NCI-H526 (cell line): ENCODE measurements at places on chromosomes 5 and 9.

- DNase-seq, result no peak
Measured at GRCh38 chr5:893711-894110, 1.0 kb downstream of the TRIP13 start.

DNA sequence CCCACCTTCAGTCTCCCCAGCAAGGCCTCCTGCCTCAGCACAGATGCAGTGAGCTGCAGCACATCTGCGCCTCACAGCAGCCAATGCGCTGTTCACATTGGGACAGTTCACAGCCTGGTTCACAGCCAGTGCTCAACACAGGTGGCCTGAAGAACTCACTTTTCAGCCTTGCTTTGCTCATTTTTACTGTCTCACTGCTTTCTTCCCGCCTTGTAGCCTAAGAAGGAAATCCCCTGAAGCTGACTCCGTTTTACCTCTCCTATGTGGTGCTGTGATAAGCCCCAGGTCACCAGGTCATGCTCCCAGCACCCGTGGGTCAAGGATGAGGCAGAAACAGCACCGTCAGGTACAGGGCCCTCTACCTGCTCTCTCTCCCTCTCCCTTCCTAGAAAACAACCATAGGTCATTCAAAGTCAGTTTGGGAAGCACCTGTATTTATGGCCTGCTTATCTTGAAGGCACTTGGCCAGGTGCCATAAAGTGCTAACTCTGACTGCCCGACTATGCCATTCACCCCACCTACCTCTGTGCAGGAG lies 1.1 kb downstream of the GCNT4 start:
- DNase-seq, result no peak

DNA sequence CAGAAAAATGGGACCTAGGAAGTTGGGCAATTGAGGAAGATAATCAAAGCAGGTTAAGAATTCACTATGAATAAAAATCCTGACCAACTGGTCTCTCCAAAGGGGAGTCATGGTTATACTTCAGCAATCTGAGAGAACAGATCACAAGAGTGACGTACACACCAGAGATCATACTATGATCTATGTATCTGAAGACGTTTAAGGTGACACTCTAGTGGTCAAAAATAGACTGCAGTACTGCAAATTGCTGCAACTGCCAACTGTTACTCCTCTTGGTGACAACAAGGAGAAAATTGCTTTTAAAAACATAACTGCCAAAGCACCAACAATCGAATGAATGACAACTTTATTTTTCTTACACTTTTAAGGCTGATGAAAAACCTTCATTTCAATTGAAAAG lies 4.9 kb downstream of the AK6 start:
- no peak for DNase-seq

- DNase-seq, result no peak
Measured at GRCh38 chr9:131732061-131732526, 7.8 kb downstream of the RAPGEF1 start.

DNA sequence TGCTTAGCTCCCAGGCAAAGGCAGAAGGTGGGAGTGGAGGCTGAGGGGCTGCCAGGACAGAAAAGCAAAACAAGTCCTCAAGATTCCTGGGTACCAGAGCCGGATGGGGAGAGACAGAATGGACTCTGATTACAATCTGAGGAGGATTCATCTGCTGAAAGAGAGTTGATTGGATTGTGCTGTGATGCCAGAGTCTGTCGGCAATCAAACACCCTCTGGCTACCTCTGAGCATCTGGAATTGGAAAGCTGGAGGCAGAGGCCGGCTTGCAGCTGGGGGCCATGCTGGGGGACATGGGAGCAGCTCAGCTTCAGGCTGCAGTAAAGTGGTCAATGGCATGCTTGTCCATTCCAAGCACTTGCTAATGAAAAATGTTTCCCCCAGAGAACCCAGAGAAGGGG lies 59.3 kb downstream of the ASTN2 start:
- DNase-seq, result no peak
